ENCODE measurements at places on chromosomes 6 and 20. TPM values are rescaled to one million over a fixed set of nuclear protein-coding genes. Genes with fewer than 3 reads are reported as not detected.

DNA sequence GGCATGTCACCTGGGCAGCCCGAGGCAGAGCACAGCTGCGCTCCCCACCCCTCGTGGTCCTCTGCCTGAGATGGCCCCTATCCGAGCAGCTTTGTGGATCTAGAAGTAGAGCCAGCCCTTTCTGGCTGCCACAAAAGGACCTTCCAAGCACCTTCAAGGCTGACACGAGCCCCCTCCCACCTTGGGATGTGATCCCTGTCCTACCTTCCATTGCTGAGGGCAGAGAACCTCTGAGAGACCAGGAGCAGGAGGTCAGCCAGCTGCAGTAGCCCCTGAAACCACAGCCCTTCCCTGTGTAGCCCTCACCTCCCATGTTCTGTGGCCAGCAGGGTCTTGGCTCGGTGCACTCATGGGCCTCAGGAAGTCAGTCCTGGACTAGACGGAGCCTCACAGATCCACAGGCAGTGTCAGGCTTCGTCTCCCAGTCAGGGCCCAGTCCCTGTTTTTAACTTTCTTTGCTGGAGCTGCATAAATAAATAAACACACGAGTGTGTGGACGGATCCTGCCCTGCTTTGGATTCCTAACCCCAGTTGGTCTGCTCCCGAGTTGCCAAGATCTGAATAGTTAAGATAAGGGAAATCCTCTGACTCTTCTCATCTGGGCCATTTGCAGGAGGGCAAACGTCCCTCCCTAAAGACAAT lies 507.7 kb downstream of the PREX1 start:
- no peak for DNase-seq

DNA sequence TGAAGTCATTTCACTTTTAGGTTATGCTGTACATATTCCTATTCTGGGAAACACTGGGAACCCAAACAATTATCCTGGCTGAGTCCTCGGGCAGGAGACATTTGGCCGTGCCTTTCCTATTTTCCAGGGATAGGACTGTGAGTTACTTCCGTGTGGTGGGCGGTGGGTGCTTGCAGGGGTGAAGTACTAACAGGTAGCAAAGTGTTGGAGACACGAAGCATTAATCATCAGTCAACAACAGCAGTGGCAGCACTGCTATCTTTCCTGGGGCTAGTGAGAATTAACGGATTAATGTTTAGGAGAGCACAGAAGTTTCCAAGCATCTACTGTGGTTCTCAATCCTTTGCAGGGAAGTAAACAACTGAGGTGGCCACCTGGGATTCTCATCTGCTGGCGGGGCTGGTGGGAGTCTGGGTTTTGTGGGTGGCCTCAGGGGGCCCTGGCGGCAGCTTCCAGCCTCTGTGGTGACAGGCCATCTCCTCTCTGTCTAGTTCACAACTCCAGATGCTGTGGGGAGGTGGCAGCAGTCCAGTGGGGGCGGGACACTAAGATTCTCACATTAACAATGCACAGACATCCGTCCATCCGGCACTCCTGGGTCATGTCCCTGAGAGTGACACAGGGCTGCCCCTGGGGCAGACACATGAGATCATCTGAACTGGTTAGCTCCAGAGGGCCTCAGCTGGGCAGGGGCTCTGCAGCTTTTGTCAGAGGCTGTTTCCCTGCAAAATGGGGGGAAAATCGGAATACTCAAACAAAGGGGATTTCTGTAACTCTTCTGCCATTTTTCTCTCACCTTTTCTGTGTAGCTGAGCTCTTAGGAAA lies 90.9 kb downstream of the GJA10 start:
- DNase-seq = no peak

- peak; percentile 30 for DNase-seq
These were observed 1.4 kb downstream of the MAPK13 start for GRCh38 chr6:36131511-36132245.

PTCHD4 gene
- not detected for total RNA-seq

SAMD3 gene
- 28.7 TPM for total RNA-seq

SALL4 gene
- total RNA-seq = 0.05 TPM
